Naive thymus-derived CD4-positive, alpha-beta T cell (primary cell): ENCODE measurements at places on chromosomes 4 and X. TPM values are rescaled to one million over a fixed set of nuclear protein-coding genes. Genes with fewer than 3 reads are reported as not detected.

DNA sequence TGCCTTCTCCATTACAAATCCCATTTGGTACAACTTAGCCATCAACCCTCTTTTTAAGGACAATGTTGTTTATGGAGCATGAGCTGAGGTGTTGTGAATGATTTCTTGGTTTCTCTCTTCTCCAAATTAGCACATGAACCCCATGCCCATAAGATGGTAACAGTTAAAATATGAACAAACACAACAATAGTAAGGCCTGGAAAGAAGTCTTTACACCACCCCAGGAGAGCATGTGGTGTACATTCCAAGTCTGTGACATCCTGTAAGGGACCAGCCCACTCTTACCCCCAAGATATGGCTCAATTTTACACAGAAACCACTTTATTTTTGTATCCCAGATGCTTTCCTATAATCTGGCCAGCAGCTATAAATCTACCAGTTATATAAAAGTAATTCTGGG, 226.1 kb downstream of the COX18 start:
- H3K27ac ChIP-seq: no peak overlapping the region
- no peaks in the 10 kb centered on the region for H3K36me3 ChIP-seq
- no peaks in the 10 kb centered on the region for H3K27me3 ChIP-seq
- H3K4me3 ChIP-seq: no peak overlapping the region

FOXR2 gene
- not detected in 2 replicates for total RNA-seq

- no peak overlapping the region for H3K27ac ChIP-seq
- peak; percentile 29 for DNase-seq
- H3K27me3 ChIP-seq: no peaks in the 10 kb centered on the region
- H3K4me3 ChIP-seq: no peak overlapping the region
- no peaks in the 10 kb centered on the region for H3K4me1 ChIP-seq
Measured at GRCh38 chr4:152348670-152349069, 187.2 kb downstream of the FBXW7 start.

- H3K36me3 ChIP-seq: no peaks in the 10 kb centered on the region
- DNase-seq: no peak
- H3K4me1 ChIP-seq: no peaks in the 10 kb centered on the region
- no peak overlapping the region for H3K27ac ChIP-seq
Measured at GRCh38 chr4:86916392-86916791, 18.4 kb upstream of the AFF1 start.

GRCh38 chrX:153830640-153831428, 490 bp upstream of the PDZD4 start:
- no peaks in the 10 kb centered on the region for H3K36me3 ChIP-seq
- no peak overlapping the region for H3K27ac ChIP-seq
- no peak for DNase-seq

DNA sequence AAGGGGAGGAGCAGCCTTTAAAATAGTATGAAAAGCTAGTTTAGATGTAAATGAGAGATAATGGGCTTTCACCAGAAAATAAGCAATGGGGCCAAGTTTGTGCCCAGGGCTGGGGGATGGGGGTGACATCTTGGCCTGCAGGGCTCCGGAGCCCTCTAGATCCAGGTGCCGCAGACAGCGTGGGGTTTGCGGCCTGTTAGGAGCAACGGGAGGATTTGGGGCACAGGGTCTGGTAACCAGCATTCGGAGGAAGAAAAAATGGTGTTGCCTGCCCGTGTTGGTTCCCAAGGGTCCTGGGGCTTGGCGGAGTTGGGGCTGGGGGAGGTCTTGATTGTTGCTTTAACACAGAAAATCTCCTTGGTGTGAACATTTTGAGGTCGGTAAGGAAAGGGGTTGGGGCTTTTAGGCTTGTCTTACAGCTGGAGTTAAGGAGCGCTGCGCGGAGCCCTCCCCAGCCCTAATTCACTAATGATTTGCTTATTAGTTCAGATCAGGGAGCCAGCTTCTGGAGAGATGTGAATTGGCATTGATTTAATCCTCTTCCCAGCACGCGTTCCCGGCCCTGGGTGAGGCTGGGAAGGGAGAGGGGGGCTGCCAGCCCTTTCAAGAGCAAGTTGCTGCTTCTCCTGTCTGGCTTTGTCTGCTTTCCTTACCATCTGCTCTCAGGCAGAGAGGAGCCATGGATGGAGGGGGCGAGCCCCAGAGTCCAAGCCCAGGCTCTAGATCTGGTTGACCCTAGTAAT, 443.4 kb downstream of the BCOR start:
- no peak overlapping the region for H3K27ac ChIP-seq
- H3K4me3 ChIP-seq: no peak overlapping the region
- DNase-seq: no peak
- no peaks in the 10 kb centered on the region for H3K36me3 ChIP-seq
- H3K4me1 ChIP-seq: no peaks in the 10 kb centered on the region

GRCh38 chrX:139484591-139484990, 45.9 kb upstream of the F9 start:
- H3K4me3 ChIP-seq: no peak overlapping the region
- DNase-seq: no peak
- no peaks in the 10 kb centered on the region for H3K27me3 ChIP-seq
- H3K4me1 ChIP-seq: no peaks in the 10 kb centered on the region
